Endothelial cell of umbilical vein (primary cell): ENCODE measurements at places on chromosomes 3 and 15. TPM values are rescaled to one million over a fixed set of nuclear protein-coding genes. Genes with fewer than 3 reads are reported as not detected.

- no peak overlapping the region for H3K4me3 ChIP-seq
- H3K27ac ChIP-seq: no peak overlapping the region
- peaks cover 4% of the 10 kb centered on the region for H3K4me1 ChIP-seq
- no peak for DNase-seq
- no peaks in the 10 kb centered on the region for H3K27me3 ChIP-seq
Measured at GRCh38 chr15:35448294-35448693, 97.7 kb downstream of the DPH6 start.

GRCh38 chr3:56421205-56421604 lies 47.1 kb downstream of the ERC2 start:
- H3K4me3 ChIP-seq: no peak overlapping the region
- DNase-seq: no peak
- H3K27me3 ChIP-seq: no peaks in the 10 kb centered on the region
- no peak overlapping the region for H3K27ac ChIP-seq
- no peaks in the 10 kb centered on the region for H3K36me3 ChIP-seq
- H3K4me1 ChIP-seq: no peaks in the 10 kb centered on the region

Gene FNDC3B
- total RNA-seq: 295 and 302 TPM in 2 replicates

- H3K4me3 ChIP-seq: no peak overlapping the region
- no peaks in the 10 kb centered on the region for H3K4me1 ChIP-seq
- DNase-seq: no peak
- peaks cover 2% of the 10 kb centered on the region for H3K36me3 ChIP-seq
- H3K27ac ChIP-seq: no peak overlapping the region
Measured at GRCh38 chr3:197083486-197083885, 53.9 kb upstream of the MELTF start.

- peaks cover 7% of the 10 kb centered on the region for H3K36me3 ChIP-seq
- H3K27ac ChIP-seq: no peak overlapping the region
- H3K27me3 ChIP-seq: no peaks in the 10 kb centered on the region
- no peaks in the 10 kb centered on the region for H3K4me1 ChIP-seq
- DNase-seq: no peak
Measured at GRCh38 chr15:55834331-55834730, 91.4 kb upstream of the PRTG start.

DNA sequence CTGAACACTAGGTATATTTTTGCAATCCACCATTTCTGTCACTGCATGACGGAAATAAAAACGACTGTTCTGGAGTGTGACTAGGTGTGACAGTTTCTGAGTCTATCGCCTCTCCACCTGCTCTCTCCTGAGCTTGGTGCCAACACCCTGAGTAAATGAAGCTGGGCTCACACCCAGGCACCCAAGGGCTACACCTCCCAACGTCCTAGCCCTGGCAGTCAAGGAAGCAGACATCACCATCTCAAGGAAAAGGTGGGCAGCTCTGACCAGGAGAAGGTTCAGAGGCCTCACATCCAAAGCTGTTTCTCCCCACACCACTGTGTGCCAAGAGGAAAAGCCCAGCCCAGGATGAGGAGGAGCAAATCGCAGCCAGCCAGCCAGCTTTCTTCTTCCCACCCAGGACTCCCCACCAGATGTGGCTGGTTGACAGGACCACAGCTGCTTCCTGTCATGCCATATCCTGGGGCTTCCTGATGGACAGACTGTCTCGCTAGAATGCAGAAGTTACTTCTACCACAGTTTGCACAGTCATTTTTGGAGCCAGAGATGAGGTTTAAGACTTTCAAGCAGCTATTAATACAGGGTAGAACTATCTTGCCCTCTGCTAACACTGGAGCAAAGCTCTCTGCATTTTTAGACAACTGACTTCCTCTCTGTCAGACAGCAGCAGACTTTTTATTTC lies 3.3 kb downstream of the SCAMP2 start:
- no peak overlapping the region for H3K4me3 ChIP-seq
- H3K36me3 ChIP-seq: no peaks in the 10 kb centered on the region
- DNase-seq: peak; percentile 43
- no peaks in the 10 kb centered on the region for H3K27me3 ChIP-seq

- H3K4me3 ChIP-seq: no peak overlapping the region
- peak; percentile 32 for DNase-seq
- H3K36me3 ChIP-seq: peaks cover 8% of the 10 kb centered on the region
- no peaks in the 10 kb centered on the region for H3K27me3 ChIP-seq
Measured at GRCh38 chr3:170301405-170301804, 56.1 kb upstream of the SKIL start.
